ENCODE measurements at places on chromosomes 2 and 18. TPM values are rescaled to one million over a fixed set of nuclear protein-coding genes. Genes with fewer than 3 reads are reported as not detected.

The CDH2 gene
- total RNA-seq: 0.66 TPM

The POTEE gene
- not detected for total RNA-seq

The BCL2 gene
- 18.9 TPM for total RNA-seq

The SLC5A7 gene
- total RNA-seq: not detected

The CHRND gene
- not detected for total RNA-seq

The ATF2 gene
- total RNA-seq: 53.1 TPM

The IL1R2 gene
- 2.3 TPM for total RNA-seq

The GPR35 gene
- 341 TPM for total RNA-seq

The FOXD4L1 gene
- not detected for total RNA-seq

The BCL2L11 gene
- 54.5 TPM for total RNA-seq

The CEBPZOS gene
- 19.3 TPM for total RNA-seq

The KCNF1 gene
- 6.6 TPM for total RNA-seq

The SERPINB4 gene
- not detected for total RNA-seq

The ANKRD62 gene
- total RNA-seq: not detected

The SPATA3 gene
- total RNA-seq: not detected

The ALPG gene
- not detected for total RNA-seq

The FBXO41 gene
- total RNA-seq: 1.8 TPM

The PCARE gene
- not detected for total RNA-seq

The KCNG2 gene
- 3.2 TPM for total RNA-seq
